ENCODE measurements at places on chromosomes 1 and 21.

DNA sequence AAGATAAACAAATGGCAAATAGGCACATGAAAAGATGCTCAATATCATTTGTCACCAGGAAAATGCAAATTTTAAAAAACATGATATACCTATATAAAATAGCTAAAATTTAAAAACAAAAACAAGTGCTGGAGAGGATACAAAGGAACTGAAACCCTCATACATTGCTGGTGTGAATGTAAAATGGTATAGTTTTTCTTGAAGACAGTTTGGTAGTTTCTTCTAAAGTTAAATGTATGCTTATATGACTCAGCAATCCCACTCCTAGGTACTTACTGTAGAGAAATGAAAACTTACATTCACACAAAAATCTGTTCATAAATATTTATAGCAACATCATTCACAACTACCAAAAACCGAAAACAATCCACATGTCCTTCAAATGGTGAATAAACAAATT lies 11.2 kb downstream of the TAF12 start:
- H3K4me3 ChIP-seq, result no peak overlapping the region
- H3K27me3 ChIP-seq, result no peaks in the 10 kb centered on the region
- peak overlapping the region; percentile 48 for H3K27ac ChIP-seq

DNA sequence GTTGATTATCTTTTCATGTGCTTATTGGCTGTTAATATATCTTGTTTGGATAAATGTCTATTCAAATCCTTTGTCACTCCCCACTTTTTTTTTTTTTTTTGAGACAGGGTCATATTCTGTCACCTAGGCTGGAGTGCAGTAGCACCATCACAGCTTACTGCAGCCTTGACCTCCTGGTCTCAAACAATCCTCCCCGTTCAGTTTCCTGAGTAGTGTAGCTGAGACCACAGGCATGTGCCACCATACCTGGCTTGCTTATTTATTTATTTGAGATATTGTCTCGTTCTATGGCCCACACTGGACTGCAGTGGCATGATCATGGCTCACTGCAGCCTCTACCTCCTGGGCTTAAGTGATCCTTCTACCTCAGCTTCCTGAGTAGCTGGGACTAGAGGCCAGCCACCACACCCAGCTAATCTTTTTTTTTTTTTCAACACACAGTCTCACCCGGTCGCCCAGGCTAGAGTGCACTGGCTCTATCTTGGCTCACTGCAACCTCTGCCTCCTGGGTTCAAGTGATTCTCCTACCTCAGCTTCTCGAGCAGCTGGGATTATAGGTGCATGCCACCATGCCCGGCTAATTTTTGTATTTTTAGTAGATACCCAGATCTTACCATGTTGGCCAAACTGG lies 13.9 kb upstream of the MYCL start:
- H3K27ac ChIP-seq, result no peak overlapping the region
- H3K4me3 ChIP-seq, result no peak overlapping the region
- H3K4me1 ChIP-seq, result peaks cover 2% of the 10 kb centered on the region

GRCh38 chr1:40857737-40858136 lies 4.4 kb downstream of the CITED4 start:
- no peak overlapping the region for H3K27ac ChIP-seq
- peaks cover 10% of the 10 kb centered on the region for H3K27me3 ChIP-seq
- H3K4me3 ChIP-seq, result no peak overlapping the region

DNA sequence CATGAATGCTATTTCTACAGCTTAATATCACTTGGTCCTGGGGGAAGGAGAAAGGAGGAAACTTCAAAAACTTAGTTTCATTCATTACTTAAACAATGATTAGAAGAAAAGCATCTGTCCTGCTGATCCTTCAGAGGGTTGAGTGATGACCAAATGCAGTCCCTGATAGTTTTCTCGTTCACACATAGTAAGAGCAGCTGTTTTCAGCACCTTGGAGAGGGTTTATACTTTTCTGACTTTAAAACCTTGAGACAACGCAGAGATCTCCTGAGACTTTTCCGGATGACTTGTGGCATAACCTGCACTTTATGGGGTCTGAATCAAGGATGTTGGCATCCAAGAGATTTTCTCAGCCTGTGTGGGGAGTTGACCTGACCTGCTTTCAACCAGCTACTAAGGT lies 94.0 kb upstream of the KCND3 start:
- H3K27me3 ChIP-seq, result peaks cover 25% of the 10 kb centered on the region
- no peaks in the 10 kb centered on the region for H3K36me3 ChIP-seq

GRCh38 chr1:97297611-97298010 lies 576.0 kb downstream of the PTBP2 start:
- H3K27ac ChIP-seq, result no peak overlapping the region
- no peaks in the 10 kb centered on the region for H3K27me3 ChIP-seq
- no peak for DNase-seq
- H3K36me3 ChIP-seq, result peaks cover 41% of the 10 kb centered on the region

GRCh38 chr1:38815903-38816627 lies 43.5 kb downstream of the RRAGC start:
- no peaks in the 10 kb centered on the region for H3K36me3 ChIP-seq
- no peak overlapping the region for H3K27ac ChIP-seq
- H3K4me1 ChIP-seq, result peaks cover 12% of the 10 kb centered on the region
- DNase-seq, result no peak

GRCh38 chr21:25362375-25363267 lies 244.7 kb downstream of the MRPL39 start:
- H3K4me1 ChIP-seq, result peaks cover 17% of the 10 kb centered on the region
- no peak overlapping the region for H3K4me3 ChIP-seq
- no peak for DNase-seq
- H3K27me3 ChIP-seq, result peaks cover 5% of the 10 kb centered on the region
- peak overlapping the region; percentile 50 for H3K27ac ChIP-seq
- H3K36me3 ChIP-seq, result no peaks in the 10 kb centered on the region

DNA sequence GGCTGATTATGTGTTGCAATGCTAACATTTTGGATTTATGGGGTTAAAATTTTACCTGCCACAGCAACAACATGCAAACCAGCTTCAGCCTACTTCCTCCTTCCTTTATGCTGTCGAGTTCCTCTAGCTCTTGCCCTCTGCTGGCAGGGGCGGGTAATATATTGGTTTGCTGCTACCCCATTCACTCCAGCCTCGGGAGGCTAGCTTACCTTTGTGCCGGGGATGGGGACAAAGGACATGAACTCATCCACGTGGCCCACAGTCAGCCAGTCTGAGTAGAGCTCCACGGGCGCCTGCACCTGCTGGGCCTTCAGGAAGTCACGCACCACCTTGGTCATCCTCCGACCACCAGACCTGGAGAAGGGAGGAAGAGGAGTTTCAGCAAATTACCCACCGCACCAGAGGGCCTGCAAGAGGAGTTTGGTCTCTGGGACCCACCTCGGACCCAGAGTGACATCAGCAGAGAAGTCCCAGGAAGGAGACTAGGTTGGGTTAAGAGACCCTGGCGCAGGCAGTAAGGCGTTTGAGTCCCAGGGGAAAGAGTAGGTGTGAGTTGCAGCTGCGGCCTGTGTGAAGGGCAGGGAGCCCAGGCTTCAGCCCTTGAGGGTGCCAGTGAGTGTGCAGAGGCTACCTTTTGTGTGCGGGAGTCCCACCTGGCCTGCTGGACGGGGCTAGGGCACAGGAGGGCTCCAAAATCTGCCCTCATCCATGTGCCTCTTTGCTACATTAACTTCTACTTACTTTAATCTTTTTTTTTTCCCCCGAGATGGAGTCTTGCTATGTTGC lies 21.8 kb upstream of the SDHB start:
- H3K27me3 ChIP-seq, result no peaks in the 10 kb centered on the region
- H3K4me1 ChIP-seq, result no peaks in the 10 kb centered on the region
- H3K27ac ChIP-seq, result no peak overlapping the region
- no peak overlapping the region for H3K4me3 ChIP-seq

- peaks cover 32% of the 10 kb centered on the region for H3K4me1 ChIP-seq
- no peaks in the 10 kb centered on the region for H3K27me3 ChIP-seq
- no peak overlapping the region for H3K4me3 ChIP-seq
- no peak overlapping the region for H3K27ac ChIP-seq
- DNase-seq, result no peak
- H3K36me3 ChIP-seq, result peaks cover 3% of the 10 kb centered on the region
Measured at GRCh38 chr1:231643071-231643934, 16.7 kb downstream of the DISC1 start.

- no peaks in the 10 kb centered on the region for H3K36me3 ChIP-seq
- H3K27me3 ChIP-seq, result no peaks in the 10 kb centered on the region
Measured at GRCh38 chr1:164671323-164671965, 112.5 kb downstream of the PBX1 start.

DNA sequence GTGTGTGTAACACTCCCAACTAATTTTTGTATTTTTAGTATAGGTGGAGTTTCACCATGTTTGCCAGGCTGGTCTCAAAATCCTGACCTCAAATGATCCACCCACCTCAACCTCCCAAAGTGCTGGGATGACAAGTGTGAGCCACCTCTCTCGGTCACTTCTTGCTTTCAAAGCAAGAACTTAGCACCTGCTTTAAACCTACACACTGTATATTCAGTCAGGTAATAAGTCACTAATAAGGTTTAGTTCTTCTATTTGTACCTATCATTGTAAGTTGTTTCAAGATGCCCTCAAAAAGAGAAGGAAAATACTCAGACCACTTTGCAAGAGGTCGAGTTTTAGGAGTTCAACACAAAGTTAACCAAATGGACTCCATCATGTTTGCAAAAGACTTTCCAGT lies 431.3 kb downstream of the MRPL39 start:
- H3K27ac ChIP-seq, result no peak overlapping the region
- DNase-seq, result no peak
- no peaks in the 10 kb centered on the region for H3K36me3 ChIP-seq
- no peaks in the 10 kb centered on the region for H3K4me1 ChIP-seq

- DNase-seq, result no peak
- H3K27ac ChIP-seq, result no peak overlapping the region
- peaks cover 5% of the 10 kb centered on the region for H3K4me1 ChIP-seq
- no peaks in the 10 kb centered on the region for H3K36me3 ChIP-seq
- no peak overlapping the region for H3K4me3 ChIP-seq
- no peaks in the 10 kb centered on the region for H3K27me3 ChIP-seq
Measured at GRCh38 chr1:36115931-36116330, 9.1 kb downstream of the COL8A2 start.

DNA sequence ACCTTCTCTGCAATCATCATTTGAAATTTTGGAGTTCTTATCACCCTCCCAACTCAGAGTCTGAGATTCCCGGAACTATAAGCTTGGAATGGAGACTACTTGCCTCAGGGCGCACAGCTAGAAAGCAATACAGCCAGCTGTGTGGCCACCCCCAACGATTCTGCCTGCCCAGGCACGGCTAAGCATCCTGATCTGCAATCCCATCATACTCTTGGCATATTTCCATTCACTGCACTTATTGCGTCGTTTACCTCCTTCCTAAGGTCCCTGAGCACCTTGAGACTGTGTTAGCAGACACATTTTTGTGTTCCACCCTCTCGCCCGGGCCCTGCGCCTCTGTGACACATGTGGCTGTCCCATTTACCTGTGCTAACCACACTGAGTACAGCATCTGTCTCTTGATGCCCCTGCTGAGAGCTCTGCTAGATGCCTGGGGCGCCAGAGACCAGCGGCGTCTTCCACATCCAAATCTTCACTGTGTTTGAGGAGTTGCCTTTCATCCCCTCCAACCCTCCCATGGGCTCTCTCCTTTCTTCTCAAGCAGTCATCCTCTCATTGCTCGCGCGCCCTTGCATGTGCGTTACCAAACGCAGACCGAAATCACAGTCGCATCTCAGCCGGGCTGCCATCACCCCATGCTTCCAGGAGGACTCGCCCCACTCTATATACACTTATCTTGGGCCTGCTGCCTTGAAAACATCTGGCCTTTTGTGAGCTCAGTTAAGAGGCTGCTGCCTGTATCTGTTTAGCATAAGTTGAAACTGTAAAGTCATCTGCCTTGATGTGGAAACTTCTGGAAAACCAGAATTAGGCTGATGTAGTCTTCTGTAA lies 3.5 kb upstream of the CLDN19 start:
- H3K4me1 ChIP-seq, result no peaks in the 10 kb centered on the region
- H3K27me3 ChIP-seq, result no peaks in the 10 kb centered on the region
- no peak overlapping the region for H3K27ac ChIP-seq

- peak overlapping the region; percentile 21 for H3K4me3 ChIP-seq
- no peaks in the 10 kb centered on the region for H3K27me3 ChIP-seq
- H3K36me3 ChIP-seq, result peaks cover 81% of the 10 kb centered on the region
- no peak for DNase-seq
- H3K4me1 ChIP-seq, result peaks cover 44% of the 10 kb centered on the region
- H3K27ac ChIP-seq, result peak overlapping the region; percentile 92
Measured at GRCh38 chr1:145827966-145828365, 4.0 kb downstream of the POLR3C start.

DNA sequence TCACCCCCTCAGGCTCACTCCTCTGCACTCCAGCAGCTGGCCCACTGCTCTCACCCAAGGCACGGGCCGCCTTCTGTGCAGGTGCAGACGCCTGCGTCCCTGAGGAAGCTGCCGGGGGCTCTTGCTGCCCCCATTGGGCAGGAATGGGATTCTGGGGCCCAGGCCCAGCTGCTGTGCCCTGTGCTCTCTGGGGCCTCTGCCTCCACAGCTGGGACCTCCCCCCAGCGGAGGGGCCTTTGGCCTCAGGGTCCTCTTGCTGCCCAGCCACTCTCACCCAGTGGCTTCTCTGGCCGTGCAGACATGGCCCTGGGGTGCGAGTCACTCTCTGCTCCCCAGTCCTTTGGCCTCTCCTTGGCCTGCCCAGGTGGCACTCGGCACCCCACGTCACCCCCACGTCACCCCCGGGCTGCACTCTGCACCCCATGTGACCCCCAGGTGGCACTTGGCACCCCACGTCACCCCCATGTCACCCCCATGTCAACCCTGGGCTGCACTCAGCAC lies 19.1 kb upstream of the LRRC3 start:
- no peak for DNase-seq
- H3K4me3 ChIP-seq, result no peak overlapping the region
- H3K4me1 ChIP-seq, result no peaks in the 10 kb centered on the region
- no peaks in the 10 kb centered on the region for H3K27me3 ChIP-seq

GRCh38 chr1:150009604-150010392 lies 728 bp downstream of the OTUD7B start:
- peak overlapping the region; percentile 98 for H3K4me3 ChIP-seq
- no peaks in the 10 kb centered on the region for H3K27me3 ChIP-seq
- peak overlapping the region; percentile 98 for H3K27ac ChIP-seq

DNA sequence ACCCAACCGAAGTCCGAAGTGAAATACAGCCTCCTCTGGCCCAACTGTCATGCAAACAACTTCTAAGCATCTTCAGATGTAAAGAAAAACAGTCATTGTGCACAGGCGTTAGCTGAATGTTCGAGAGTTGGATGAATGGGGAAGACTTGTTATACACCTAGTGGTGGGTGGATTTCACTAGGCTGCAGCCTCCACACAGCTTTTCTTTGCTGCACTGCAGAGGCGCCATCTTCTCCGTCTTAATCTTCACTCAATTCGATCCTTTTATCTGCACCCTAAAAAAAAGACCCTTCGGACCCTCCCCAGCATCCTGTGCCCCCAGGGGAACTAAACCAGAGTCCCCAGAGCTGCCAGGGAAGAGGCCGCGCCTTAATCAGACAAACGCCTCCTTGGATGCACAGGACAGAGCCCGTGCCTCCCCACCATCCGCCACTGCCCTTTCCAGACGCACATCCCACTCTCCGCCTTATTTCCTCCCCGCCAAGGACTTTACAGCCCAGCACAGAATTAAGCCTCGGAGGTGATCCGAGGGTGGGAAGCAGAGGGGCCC lies 1.4 kb downstream of the APP start:
- peak overlapping the region; percentile 92 for H3K4me3 ChIP-seq
- peak overlapping the region; percentile 73 for H3K27ac ChIP-seq
- peaks cover 12% of the 10 kb centered on the region for H3K27me3 ChIP-seq
- peak; percentile 70 for DNase-seq
- peaks cover 33% of the 10 kb centered on the region for H3K4me1 ChIP-seq

GRCh38 chr1:186113461-186113860 lies 261.6 kb downstream of the TPR start:
- DNase-seq, result no peak
- no peak overlapping the region for H3K27ac ChIP-seq
- no peaks in the 10 kb centered on the region for H3K4me1 ChIP-seq
- H3K27me3 ChIP-seq, result peaks cover 16% of the 10 kb centered on the region
- no peaks in the 10 kb centered on the region for H3K36me3 ChIP-seq
- no peak overlapping the region for H3K4me3 ChIP-seq
